ENCODE measurements at places on chromosomes 4 and X. TPM values are rescaled to one million over a fixed set of nuclear protein-coding genes. Genes with fewer than 3 reads are reported as not detected.

Gene TEX28
- not detected for total RNA-seq

- no peak for DNase-seq
These were observed 36.5 kb downstream of the GALNTL6 start for GRCh38 chr4:171849686-171850222.

- no peak for DNase-seq
These were observed 10.5 kb downstream of the CD99L2 start for GRCh38 chrX:150887906-150888465.

GRCh38 chr4:2913168-2913567, 50.0 kb downstream of the NOP14 start:
- peak; percentile 80 for DNase-seq

DNA sequence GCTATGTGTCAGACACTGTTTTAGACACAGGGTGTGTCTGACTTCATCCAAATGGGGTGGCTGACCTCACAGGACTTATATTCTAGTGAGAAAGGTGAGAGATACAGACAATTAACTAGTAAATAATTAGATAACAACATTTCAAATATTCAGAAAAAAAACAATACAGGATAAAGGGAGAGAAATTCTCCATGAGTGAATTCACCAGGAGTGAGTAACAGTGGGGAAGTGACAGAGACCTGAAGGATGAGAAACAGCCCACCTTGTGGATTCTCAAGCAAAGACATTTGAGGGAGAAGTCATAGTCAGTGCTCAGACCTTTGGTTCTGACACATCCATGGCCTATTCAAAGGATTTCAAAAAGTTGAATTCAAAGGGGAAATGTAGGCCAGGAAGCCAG, 627.9 kb downstream of the IQCM start:
- no peak for DNase-seq

GRCh38 chr4:94500685-94501084, 48.9 kb downstream of the PDLIM5 start:
- DNase-seq: no peak

DNA sequence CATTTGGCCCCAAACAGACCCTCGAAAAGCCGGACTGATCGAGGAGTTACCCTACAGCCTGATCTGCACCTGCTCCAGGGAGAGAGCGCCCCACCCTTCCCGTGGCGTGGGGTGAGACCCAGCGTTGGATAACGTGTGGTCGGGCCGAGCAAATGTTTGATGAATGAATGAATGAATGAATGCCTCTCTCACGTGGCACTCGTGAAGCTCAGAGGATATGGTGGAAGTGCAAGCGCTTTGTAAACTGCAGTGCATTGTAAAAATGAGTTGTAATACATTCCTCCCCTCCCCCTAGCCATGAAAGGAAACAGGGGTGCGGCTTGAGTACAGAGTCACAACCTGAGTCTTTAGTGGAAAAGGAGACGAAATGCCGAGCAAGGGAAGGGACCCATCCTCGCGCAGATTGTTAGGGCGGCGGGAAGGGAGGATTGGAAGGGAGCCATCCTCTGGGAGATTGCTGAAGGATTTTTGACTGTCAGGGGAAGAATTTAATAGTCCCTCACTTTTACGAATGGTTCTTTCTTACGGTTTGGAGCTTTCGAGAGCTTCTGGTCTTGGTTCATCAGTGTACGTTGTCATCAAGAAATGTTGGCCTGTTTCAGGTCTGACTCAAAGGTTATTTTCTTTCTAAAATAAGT, 772 bp upstream of the FBXW7 start:
- no peak for DNase-seq

Gene CFAP97
- 38.2 TPM for total RNA-seq

GRCh38 chr4:6085028-6085690, 66.9 kb upstream of the C4orf50 start:
- no peak for DNase-seq

GRCh38 chr4:65668201-65669089, 1.8 kb downstream of the EPHA5 start:
- DNase-seq: peak; percentile 50

Measured in upper lobe of right lung (tissue), 1 donor.